ENCODE measurements at places on chromosomes 12 and 14.

DNA sequence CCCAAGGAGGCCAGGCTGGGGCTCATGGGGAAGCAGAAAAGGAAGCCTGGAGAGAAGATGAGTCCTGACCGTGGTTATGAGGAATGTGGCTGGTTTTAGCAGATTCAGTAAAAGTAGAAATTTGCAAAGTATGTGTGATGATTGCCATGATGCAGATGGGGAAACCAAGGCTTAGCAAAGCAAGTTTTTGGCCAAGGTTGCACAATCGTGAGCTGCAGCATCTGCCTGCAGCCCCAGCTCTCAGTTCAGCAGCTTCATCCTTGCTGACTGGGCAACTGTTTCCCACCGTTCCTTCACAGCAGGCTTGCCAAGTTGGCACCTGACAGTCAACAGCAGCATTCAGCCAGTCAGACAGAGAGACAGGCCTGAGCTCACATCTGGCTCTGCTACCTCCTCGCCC lies 656.7 kb downstream of the MED13L start:
- no peaks in the 10 kb centered on the region for H3K36me3 ChIP-seq
- no peak for DNase-seq
- no peak overlapping the region for H3K4me3 ChIP-seq
- H3K27ac ChIP-seq = no peak overlapping the region

DNA sequence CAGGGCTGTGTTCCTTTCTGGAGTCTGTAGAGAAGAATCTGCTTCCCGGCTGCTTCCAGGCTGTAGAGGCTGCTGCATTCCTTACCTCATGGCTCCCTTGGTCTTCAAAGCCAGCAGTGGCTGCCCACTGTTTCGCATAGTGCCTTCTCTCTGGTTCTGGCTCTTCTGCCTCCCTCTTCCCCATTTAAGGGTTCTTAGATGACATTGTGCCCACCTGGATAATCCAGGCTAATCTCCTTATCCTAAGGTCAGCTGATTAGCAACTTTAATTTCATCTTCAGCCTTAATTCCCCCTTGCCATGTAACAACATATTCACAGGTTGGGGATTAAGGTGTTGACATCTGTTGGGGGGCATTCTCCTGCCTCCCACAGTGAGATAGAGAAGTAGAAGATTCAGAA lies 208.6 kb upstream of the TMTC1 start:
- H3K4me1 ChIP-seq = no peaks in the 10 kb centered on the region
- no peaks in the 10 kb centered on the region for H3K36me3 ChIP-seq
- DNase-seq = no peak
- H3K27me3 ChIP-seq = no peaks in the 10 kb centered on the region
- no peak overlapping the region for H3K4me3 ChIP-seq

DNA sequence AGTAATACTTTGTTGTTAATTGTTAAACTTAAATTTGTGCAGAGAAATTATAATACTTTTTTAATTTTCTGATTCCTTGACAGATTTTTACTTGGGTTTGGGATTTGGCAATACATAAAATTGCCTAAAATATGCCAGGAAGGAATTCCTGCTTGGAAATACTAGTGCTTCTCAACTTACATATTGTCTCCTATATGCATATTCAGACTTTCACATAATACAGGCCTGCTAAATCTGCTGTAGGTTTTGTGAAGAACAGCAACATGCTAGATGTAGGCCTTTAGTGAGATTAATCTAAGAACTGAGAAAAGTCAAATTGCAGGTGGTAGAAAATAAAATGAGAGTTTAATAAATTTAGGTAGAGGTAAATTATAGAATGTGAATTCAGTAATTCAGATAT lies 468.5 kb upstream of the MIS18BP1 start:
- no peaks in the 10 kb centered on the region for H3K36me3 ChIP-seq
- no peak overlapping the region for H3K27ac ChIP-seq
- H3K4me3 ChIP-seq = no peak overlapping the region
- H3K4me1 ChIP-seq = no peaks in the 10 kb centered on the region
- H3K27me3 ChIP-seq = no peaks in the 10 kb centered on the region

DNA sequence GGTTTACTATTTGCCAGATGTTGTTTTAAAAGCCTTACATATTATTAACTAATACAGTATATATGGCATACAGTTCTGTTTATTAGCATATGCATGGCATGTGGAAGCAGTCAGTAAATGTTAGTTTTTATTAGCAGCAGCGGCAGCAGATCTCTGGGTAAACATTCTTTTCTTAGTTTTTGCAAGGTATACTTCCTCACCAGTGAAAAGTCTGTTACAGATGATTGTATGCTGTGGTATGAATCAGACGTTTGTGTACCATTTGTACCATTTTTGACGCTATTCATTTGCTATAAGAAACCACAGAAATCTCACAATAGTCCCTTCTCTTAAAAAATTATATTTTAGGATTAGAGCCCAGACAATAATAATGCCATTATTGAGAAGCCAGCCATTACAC lies 17.8 kb downstream of the STK38L start:
- no peaks in the 10 kb centered on the region for H3K36me3 ChIP-seq
- no peak overlapping the region for H3K27ac ChIP-seq
- no peaks in the 10 kb centered on the region for H3K4me1 ChIP-seq
- no peaks in the 10 kb centered on the region for H3K27me3 ChIP-seq
- DNase-seq = no peak
- H3K4me3 ChIP-seq = no peak overlapping the region

GRCh38 chr12:45351921-45352670 lies 136.2 kb downstream of the ANO6 start:
- H3K27ac ChIP-seq = no peak overlapping the region
- peaks cover 36% of the 10 kb centered on the region for H3K36me3 ChIP-seq
- no peak overlapping the region for H3K4me3 ChIP-seq
- DNase-seq = no peak

DNA sequence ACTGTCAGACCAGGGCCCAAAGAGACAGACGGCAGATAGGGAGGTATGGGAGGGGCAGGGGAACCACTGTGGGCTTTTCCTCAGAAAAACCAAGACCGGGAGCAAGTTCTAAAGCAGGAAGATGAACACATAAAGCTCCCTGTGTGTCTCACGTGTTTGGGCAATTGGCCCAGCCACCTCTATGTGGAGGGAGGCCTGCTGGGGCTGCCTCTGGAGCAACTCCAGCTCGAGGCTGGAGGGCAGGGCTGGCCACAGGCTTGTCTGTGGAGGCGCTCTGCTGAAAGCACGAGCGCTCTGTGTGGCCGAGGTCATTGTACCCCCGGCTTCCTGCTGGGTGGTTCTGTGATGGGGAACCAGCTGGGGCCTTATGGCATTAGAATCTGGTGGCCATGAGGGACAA lies 36.4 kb downstream of the TRAFD1 start:
- H3K4me1 ChIP-seq = no peaks in the 10 kb centered on the region
- peaks cover 75% of the 10 kb centered on the region for H3K36me3 ChIP-seq
- no peak overlapping the region for H3K4me3 ChIP-seq
- no peak overlapping the region for H3K27ac ChIP-seq

DNA sequence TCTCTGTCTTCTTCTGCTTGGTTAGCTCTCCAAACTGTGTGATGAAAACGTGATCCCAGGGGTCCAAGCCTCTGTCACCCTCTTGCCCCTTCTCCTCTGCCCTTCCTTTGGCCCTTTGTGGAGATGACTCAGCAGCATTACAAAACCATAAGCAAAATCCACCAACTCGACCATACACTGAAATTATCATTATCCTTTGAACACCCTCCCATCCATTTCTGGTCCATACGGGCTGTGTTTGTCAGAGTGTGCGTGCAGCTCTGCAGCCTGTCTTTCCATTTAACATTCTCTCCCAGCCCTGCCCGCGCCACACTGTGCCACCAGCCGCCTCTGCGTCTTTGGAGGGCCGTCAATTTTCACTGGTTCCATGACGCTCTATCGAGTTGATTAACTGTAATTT lies 69.2 kb downstream of the SLC25A47 start:
- peaks cover 30% of the 10 kb centered on the region for H3K4me1 ChIP-seq
- no peak for DNase-seq
- no peak overlapping the region for H3K27ac ChIP-seq
- no peak overlapping the region for H3K4me3 ChIP-seq
- no peaks in the 10 kb centered on the region for H3K36me3 ChIP-seq

DNA sequence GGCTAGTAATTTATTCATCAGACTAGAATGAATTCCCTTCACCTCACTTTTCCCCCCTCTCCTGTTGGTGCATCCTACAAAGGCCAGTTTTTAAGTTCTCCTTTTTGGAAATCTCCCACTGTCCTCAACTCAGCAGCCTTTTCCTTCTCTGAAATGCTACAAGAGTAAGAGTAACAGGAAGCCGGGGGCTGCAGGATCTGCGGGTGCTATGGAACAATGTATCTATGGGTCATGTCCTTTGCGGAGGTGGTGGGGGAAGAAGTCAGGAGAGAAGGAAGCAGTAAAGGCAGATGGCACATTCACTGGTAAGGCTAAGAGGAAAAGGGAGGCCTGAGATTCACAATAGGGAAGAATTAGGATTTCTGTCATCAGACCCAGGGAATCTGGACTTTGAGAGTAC lies 22.2 kb upstream of the TESC start:
- no peak overlapping the region for H3K4me3 ChIP-seq
- DNase-seq = no peak
- peaks cover 10% of the 10 kb centered on the region for H3K4me1 ChIP-seq
- H3K36me3 ChIP-seq = no peaks in the 10 kb centered on the region

GRCh38 chr14:100561005-100561404 lies 26.2 kb downstream of the BEGAIN start:
- no peak for DNase-seq
- H3K4me1 ChIP-seq = peaks cover 10% of the 10 kb centered on the region
- no peaks in the 10 kb centered on the region for H3K36me3 ChIP-seq
- H3K27me3 ChIP-seq = peaks cover 23% of the 10 kb centered on the region
- no peak overlapping the region for H3K4me3 ChIP-seq
- H3K27ac ChIP-seq = no peak overlapping the region

DNA sequence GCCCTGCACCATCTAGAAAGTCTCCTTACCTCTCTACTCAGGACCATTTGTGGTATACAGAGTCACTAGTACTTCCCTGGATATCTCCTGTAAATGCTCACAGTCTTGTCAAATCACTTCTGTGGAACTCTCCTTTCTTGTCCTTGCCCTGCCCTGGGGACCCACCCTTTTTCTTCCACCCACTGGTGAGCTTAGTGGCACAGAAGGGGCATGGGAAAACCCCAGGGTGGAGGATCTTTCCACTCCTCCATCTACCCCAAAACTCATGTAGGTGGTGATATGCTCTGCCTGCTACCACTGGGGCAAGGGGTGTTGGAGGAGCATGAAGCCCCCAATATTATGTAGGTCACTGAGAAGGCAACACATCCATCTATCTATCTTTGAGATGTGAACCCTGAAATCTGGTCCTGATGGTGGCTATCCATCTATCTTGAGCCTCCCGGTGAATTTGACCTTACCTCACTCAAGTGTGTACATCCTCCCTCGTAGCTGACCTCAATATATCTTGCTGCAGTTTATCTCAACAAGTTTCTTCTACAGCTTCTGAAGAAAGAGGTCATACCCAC lies 943 bp downstream of the TESPA1 start:
- no peaks in the 10 kb centered on the region for H3K36me3 ChIP-seq
- peaks cover 9% of the 10 kb centered on the region for H3K4me1 ChIP-seq
- no peaks in the 10 kb centered on the region for H3K27me3 ChIP-seq

DNA sequence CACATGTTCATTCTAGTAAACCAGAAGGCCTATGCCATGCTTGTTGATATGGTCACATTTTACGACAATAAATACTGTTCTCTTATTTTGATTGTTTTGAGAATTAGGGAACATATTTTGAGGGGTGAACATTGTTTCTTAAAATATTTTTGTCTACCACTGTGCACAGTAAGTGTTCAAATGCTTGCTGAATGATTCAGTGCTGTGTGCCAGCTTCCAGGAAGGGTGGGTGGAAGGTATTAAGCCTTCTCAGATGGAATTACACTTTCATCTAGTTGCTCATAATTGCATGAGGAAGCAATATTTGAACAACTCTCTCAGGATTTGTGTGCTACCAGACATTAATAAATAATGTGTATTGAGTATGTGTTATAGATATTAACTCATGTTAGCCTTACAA lies 15.5 kb upstream of the TMX1 start:
- DNase-seq = no peak
- H3K27me3 ChIP-seq = no peaks in the 10 kb centered on the region
- H3K36me3 ChIP-seq = no peaks in the 10 kb centered on the region
- H3K4me3 ChIP-seq = no peak overlapping the region
- no peak overlapping the region for H3K27ac ChIP-seq

GRCh38 chr14:80037349-80037748 lies 174.0 kb downstream of the DIO2 start:
- no peak overlapping the region for H3K27ac ChIP-seq
- H3K36me3 ChIP-seq = no peaks in the 10 kb centered on the region
- no peak overlapping the region for H3K4me3 ChIP-seq
- no peak for DNase-seq
- H3K4me1 ChIP-seq = no peaks in the 10 kb centered on the region

DNA sequence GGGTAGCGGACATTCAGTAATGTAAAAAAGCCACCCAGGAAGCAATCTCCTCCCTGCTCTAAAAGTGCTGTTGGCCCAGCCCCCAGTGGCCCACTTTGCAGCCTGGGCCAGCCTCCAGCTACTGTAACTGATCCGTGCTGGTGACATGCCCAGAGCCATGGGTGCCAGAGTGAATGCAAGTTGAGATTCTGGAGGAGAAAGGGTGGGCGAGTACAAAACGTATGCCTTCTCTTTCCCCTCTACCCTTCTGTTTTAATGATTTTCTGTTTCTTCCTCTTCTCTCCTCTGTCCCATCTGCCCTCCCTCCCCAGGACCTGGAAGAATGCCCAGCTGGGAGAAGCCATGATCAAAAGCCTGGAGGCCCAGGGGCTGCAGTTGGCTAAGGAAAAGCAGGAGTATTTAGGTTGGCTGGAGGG lies 16.9 kb downstream of the PLEKHD1 start:
- DNase-seq = peak; percentile 79
- H3K27me3 ChIP-seq = peaks cover 3% of the 10 kb centered on the region
- H3K36me3 ChIP-seq = no peaks in the 10 kb centered on the region
- no peak overlapping the region for H3K4me3 ChIP-seq
- H3K4me1 ChIP-seq = peaks cover 51% of the 10 kb centered on the region

DNA sequence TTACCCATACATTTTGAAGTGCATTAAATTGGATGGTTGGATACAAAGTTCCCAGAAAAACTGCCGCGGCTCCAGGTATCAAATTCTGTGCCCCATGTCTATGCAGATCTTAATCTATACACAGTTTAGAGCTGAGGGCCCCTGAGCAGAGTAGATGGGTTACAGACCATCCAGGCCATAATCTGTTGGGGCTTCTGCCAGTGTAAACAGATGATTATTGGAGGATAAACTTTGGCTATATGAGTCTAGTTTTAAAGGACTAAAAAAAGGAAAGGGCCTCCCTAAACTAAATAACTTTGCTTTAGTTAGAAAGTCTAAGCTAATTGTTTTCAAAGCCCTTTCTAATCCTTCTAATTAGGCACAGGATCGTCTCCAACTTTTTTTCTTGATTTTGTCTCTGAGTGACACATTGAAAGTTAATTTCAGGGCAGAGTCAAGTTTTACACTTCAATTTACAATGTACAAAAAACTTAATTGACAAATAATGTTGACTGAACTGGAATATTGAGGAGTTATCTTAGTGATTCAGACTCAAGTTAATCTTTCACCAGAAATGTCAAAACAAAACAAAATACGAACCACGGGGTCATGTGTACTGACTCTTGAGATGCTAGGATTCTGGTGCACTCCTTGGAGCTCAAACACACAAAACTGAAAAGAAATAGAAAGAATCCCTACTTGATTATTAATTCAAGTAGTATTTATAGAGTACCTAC lies 133.9 kb upstream of the SCAF11 start:
- H3K36me3 ChIP-seq = no peaks in the 10 kb centered on the region
- H3K4me1 ChIP-seq = no peaks in the 10 kb centered on the region
- no peak for DNase-seq
- no peak overlapping the region for H3K27ac ChIP-seq

- H3K27me3 ChIP-seq = no peaks in the 10 kb centered on the region
- no peak overlapping the region for H3K27ac ChIP-seq
- no peak for DNase-seq
- H3K4me1 ChIP-seq = peaks cover 8% of the 10 kb centered on the region
Observed at GRCh38 chr14:103311171-103311997, 22.7 kb upstream of the EIF5 start.
